ELR (cell line): ENCODE measurements at places on chromosomes 1 and 21.

- no peak for DNase-seq
Measured at GRCh38 chr1:154575147-154575927, 7.8 kb downstream of the CHRNB2 start.

- no peak for DNase-seq
Measured at GRCh38 chr1:89668961-89669360, 36.0 kb downstream of the LRRC8C start.

DNA sequence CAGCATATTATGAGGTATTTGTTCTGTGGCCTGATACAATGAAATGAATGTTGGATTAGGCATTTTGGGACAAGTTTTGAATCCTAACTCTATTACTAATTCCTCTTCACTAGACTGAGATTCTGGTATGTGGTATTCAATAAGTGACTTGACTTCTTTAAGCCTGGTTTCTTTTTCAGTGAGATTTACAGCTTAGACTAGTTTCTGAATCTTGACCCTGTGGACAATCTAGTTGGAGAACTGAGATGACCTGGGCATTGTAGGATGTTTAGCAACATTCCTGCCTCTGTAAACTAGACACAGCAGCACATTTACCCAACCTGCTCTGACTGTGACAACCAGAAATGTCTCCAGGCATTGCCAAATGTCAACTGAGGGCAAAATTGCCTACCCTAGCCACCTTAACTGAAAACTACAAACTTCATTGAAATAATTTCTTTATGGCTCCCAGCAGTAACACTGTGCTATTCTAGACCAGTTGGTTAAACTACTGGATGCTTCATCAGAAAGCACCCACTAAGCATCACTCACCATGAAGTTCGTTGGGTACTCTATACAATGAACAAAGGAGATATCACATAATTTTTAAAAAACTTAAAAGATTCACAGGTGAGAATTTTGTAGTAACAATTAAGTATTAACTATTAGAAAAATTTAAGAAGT lies 16.8 kb downstream of the PTPRC start:
- DNase-seq, result peak; percentile 4

DNA sequence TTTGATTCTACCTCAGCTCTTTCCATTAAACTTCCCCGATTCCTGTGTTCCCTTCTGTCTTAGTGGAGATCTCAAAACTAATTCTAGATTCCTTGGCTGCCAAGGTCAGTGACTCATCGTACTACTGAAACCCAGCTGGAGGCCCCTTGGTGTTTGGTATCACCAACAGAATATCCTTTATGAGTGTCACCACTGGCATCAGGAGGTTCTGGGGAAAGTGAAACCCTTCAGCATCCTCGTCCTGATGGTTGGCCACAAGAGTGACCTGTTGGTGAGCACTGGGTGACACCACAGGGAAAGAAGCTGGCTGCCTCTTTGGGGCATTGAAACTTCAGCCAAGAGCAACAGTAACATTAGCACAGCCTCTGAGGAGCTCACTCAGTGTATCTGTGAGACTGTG lies 9.6 kb downstream of the RAB42 start:
- DNase-seq, result peak; percentile 92

- peak; percentile 81 for DNase-seq
Measured at GRCh38 chr21:38352536-38353219, 95.9 kb downstream of the KCNJ15 start.

GRCh38 chr1:172663732-172664131 lies 4.8 kb downstream of the FASLG start:
- DNase-seq, result peak; percentile 67

DNA sequence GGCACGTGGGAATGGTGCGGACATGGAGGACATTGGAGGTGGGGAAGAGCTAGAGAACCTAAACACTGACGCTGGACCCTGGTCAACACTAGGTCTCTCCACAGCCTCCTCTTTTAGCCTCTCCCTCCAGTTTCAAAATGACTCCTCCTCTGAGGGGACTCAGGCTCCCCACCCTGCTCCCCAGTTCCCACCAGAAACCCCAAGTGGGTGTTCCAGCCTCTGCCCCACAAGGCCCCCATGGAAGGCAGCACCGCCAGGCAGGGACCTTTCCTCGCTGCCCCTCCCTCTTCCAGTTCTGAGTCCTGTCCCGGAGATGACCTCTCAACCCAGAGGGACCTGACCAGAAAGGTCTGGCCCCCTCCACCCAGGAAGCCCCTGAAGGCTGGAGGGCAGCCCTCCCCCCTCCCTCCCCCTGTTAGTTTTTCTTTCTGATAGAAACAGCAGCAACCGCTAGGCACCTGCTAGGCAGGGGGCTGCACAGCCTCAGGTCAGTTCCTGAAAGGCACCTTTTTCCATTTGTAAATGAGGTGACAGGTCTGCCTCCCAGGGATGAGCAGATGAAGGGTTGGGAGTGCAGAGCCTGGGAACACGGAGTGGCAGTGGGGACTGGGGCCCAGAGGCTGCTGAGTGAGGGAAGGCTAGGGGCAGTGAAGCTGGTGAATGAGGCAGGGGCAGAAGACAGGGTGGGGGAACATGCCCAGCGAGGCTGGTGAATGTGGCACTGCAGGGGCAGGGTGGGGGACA lies 9.3 kb upstream of the ITGB2 start:
- DNase-seq, result no peak

- no peak for DNase-seq
Measured at GRCh38 chr21:46078978-46079351, 18.9 kb upstream of the COL6A2 start.

GRCh38 chr1:8544644-8545043 lies 226.7 kb downstream of the SLC45A1 start:
- peak; percentile 55 for DNase-seq

GRCh38 chr1:90318431-90318830 lies 323.5 kb downstream of the ZNF326 start:
- DNase-seq, result no peak

- no peak for DNase-seq
Measured at GRCh38 chr21:35882791-35883240, 177.5 kb downstream of the SETD4 start.

GRCh38 chr1:158191299-158191698 lies 10.6 kb downstream of the CD1D start:
- no peak for DNase-seq

- DNase-seq, result peak; percentile 8
Measured at GRCh38 chr21:34670220-34670961, 1.6 kb downstream of the CLIC6 start.

- no peak for DNase-seq
Measured at GRCh38 chr1:68081775-68082283, 31.4 kb upstream of the DIRAS3 start.

DNA sequence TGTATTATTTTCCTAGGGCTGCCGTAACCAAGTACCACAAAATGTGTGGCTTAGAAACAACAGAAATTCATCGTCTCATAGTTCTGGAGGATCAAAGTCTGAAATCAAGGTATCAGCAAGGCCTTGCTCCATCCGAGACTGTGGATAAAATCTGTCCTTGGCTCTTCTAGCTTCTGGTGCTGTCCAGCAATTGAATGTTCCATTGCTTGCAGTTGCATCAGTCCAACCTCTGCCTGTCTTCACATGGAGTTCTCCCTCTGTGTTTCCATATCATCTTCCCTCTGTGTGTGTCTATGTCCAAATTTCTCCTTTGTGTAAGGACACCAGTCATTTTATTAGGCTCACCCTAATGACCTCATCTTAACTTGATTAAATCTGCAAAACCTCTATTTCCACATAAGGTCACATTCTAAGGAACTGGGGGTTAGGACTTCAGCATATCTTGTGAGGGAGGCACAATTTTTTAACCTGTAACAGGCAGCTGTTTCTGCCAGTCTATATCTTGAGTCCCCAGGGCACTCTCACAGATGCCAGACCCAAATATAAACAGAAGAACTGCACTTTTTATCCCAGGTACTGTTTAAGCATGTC lies 84.2 kb downstream of the ERG start:
- DNase-seq, result no peak

- no peak for DNase-seq
Measured at GRCh38 chr21:35273333-35273732, 224.2 kb upstream of the RUNX1 start.

- DNase-seq, result peak; percentile 54
Measured at GRCh38 chr1:192579010-192579738, 3.6 kb downstream of the RGS1 start.

GRCh38 chr1:37734629-37735591 lies 30.0 kb downstream of the EPHA10 start:
- no peak for DNase-seq

DNA sequence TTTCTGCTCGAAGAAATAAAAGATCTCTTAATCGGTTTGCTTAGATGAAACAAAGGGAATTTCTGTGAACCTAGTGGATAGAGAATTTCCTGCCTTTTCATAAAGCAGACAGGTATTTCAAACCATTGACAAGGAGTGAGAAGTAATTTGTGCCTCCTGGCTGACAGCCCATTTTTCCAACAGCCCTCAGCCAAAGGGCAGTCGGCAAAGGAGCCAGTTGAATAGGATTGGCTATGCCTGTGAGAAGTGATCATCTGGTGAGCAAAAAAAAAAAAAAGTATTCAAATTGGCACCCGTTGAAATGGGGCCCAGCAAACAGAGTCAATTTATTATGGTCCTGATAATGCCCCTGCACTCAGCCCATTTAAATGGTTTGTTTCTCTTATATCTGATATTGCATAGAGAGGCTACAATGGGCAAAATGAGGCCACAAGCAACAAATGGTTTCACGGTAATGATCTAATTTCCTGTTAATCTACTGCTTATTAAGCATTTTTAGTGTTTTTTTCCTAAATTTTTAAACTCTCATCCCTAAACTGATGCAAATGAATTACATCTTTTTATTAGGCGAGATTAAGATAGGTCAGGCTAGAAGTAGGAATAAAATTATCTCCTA lies 477.5 kb downstream of the NUF2 start:
- no peak for DNase-seq

- no peak for DNase-seq
Measured at GRCh38 chr1:47758341-47759250, 238.6 kb downstream of the TRABD2B start.

DNA sequence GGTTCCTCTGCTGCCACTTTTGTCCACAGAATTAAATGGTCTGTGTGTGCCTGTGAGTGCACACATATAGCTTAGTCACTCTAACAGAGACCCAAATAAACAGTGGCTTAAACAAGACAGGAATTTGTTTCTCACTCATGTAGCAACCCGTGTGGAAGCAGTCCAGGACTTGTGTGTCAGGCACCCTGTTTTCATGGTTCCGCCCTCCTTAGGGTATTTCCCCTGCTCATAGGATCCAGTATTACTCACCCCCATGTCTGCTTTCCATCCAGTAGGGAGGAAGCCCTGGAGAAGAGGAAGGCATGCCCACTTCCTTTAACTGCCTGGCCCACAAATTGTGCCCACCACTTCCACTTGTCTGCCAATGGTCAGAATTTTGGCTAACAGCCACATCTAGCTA lies 41.3 kb upstream of the TACSTD2 start:
- peak; percentile 97 for DNase-seq

DNA sequence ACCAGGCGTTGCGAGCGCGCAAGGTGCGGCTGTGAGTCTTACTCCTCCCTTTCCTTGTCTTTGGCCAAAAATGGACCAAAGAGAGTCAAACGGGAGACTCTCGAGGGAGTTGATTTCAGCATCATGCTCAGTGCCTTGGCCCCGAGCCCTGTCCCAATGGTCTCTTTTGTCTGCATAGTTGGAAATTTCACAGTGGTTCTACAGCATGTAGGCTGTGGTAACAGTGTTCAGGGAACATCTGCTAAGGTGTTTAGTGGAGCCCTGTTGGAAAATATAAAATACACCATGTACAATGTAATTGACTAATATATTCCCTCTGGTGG lies 2.7 kb downstream of the CACNA1E start:
- no peak for DNase-seq

DNA sequence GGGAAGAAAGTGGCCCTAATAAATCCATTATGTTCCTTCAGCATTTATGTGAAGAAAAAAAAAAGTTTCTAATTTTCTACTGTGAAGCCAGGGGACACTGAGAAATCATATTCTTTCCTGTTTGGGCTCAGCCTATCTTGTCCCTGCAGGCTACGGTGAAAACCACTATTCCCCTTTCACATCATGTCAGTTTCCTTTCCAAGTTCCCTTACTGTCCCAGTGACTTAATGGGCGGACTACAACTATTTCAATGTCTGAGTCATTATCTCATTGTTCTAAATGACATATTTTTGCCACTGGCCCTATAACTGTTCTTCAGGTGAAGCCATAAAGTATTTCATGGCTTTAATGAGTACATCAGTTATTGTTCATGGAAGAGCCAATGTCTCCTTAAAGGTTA lies 71.3 kb upstream of the BEND5 start:
- no peak for DNase-seq

DNA sequence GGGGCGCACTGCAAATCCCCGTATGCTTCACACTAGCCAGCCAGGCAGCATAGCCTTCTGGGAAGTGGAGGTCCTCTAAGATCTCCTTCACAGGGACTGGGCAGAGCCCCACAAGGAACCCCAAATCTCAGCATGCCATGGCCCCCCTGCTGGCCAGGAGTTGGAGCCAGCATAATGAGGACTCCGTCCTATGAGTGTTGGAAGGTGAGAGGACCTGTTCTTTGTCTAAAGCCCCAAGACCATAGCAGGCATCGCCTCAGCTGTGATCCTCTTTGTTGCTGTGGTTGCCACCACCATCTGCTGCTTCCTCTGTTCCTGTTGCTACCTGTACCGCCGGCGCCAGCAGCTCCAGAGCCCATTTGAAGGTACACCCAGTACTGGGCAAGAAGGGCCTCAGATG lies 1.5 kb downstream of the SHISA4 start:
- DNase-seq, result no peak

DNA sequence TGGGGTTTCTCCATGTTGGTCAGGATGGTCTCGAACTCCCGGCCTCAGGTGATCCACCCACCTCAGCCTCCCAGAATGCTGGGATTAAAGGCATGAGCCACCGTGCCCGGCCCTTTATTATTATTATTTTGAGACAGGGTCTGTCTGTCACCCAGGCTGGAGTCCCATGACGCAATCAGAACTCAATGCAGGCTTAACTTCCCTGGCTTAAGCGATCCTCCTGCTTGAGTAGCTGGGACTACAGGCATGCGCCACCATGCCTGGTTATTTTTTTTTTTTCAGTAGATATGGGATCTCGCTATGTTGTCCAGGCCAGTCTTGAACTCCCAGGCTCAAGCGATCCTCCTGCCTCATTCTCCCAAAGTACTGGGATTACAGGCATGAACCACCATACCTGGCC lies 47.1 kb upstream of the CITED4 start:
- no peak for DNase-seq

DNA sequence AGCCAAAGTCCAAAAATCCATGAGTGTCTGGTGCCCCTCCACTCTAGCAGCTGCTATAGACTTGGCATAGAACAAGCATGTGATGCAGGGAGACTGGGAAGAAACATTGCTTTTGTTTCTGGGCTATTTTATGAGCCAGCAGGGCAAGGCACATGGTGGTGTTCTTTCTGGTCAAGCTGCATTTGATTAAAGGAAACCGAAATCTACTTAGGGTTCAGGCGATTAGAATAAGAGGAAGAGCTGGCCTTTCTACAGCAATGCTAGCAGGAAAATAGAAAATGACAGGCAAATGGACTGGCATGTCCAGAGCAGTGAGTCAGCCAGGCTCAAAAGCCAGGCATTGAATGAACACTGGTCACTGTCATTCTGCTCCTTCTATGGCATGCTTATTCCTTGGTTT lies 28.5 kb upstream of the ARHGAP29 start:
- peak; percentile 64 for DNase-seq

- DNase-seq, result no peak
Measured at GRCh38 chr1:10519016-10519417, 44.3 kb downstream of the PEX14 start.
